AML-193 (cell line): ENCODE measurements at places on chromosomes 5 and 9.

DNA sequence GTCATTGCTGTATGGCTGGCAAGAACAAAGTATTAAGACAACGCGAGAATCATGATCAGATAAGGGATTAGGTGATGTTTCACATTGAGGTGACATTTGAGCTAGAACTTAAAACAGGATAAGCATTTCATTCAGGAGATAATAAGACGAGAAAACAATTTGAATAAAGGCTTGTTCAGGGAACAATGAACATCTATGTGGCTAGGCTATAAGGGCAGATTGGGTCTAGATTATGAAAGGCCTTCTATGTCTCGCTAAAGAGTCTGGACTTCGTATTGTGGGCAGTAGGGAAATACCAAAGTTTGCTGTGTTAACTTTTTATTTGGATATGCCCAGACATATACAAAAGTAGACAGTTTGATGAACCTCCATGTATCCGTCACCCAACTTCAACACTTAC is 6.9 kb downstream of the MRPL22 start:
- no peak for DNase-seq

DNA sequence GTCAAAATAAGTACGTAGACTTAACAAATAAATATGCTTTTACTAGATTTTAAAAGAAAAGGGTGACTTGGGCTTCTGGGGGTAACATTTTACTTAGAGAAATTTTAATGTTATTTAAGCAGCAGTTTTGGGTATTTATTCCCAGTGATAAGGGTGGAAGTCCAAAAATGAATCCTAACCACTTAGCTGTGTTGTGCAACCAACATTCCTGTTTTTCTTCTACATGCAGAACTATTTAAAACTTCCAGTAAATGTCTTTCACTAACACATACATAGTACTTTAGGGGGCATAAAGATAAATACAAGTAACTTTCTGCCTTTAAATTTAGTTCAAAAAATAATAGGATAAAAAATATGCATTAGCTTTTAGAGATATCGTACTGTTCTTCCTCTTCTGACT is 436.7 kb downstream of the CTNND2 start:
- no peak for DNase-seq

DNA sequence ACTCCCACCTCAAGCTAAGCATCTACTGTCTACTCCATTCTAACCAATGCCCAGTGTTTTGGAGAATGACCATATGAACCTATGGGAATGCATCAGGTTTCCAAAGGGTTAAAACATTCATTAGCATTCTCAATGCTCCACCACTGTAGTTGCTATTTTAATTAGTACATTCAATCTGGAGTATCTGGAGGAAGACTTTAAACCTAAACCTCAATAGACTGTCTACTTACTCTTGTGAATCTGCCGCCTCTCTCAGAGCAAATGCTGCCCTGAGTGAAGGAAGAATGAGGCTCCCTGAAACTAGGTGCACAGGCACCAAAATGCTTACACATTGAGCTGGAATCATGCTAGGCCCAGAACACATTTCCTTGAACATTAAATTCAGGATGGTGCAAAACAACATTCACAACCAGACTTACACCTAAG is 2.0 kb downstream of the ENC1 start:
- no peak for DNase-seq

- DNase-seq: no peak
Measured at GRCh38 chr5:67679184-67679841, 482.7 kb upstream of the CD180 start.

GRCh38 chr5:76256116-76256889 is 146.8 kb upstream of the IQGAP2 start:
- peak; percentile 82 for DNase-seq

DNA sequence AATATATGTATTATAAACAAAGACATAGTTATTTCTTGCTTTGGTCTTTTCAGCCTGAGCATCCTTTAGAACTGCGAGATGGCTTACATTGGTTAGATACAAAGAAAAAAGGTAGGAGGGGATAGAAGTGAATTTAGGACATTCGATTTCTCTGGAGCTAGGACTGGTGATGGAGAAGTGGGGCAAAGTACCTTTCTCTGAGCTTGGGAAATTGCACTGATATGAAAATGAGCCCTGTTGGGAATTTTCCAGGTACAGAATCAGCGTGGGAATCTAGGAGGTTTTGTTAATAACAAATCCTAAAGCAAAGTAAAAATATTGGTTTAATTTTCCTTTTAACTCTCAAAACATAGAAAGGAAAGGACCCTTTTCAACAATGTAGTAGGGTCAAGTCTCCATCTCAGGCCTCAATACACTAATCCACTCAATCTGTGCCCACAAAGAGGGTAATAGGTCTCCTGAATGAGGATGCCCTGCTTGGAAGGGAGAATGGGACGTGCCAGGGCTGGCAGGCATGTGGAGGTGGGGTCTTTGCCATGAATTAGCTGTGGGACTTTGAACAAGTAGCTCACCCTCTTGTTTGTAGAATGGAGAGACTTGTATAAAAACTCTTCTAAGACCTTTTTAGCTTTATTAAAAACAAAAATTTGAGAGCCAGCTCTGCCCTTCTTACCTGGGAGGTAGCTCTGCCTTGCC is 17.7 kb downstream of the SNX18 start:
- no peak for DNase-seq

DNA sequence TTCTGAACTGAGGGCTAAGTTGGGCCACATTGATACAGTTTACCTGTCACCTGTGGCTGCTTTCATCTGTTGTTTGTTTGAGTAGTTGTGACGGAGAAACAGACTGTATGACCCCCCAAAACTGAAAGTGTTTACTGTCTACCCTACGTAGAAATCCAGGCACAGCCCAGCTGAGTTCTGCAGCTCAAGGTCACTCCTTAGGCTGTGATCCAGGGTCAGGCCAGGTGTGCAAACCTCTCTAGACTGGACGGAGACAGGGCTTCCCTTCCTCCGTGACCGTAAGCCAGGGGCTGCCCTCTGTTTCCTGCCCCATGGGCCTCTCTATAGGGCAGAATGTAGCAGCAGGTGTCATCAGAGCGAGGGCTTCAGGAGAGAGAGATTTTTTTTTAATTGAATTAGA is 207.9 kb upstream of the OTULINL start:
- DNase-seq: no peak

GRCh38 chr9:26954050-26954508 is 2.1 kb upstream of the IFT74 start:
- peak; percentile 74 for DNase-seq

GRCh38 chr5:43192558-43193180 is 644 bp downstream of the NIM1K start:
- DNase-seq: no peak

- DNase-seq: no peak
Measured at GRCh38 chr9:87140605-87141109, 193.4 kb upstream of the GAS1 start.
